ENCODE measurements at places on chromosomes 5 and 9. TPM values are rescaled to one million over a fixed set of nuclear protein-coding genes. Genes with fewer than 3 reads are reported as not detected.

The RRAGA gene
- total RNA-seq: 61.8 TPM

The IFNA21 gene
- not detected for total RNA-seq

The ARID3C gene
- total RNA-seq: 0.35 TPM

The EPB41L4B gene
- 0.35 TPM for total RNA-seq

The FOXD4L5 gene
- total RNA-seq: 0.94 TPM

The GPR151 gene
- total RNA-seq: not detected

The FCN2 gene
- total RNA-seq: not detected

The PRSS3 gene
- total RNA-seq: 14.4 TPM

The PDLIM4 gene
- 27.4 TPM for total RNA-seq

The RAB3C gene
- total RNA-seq: not detected
